ENCODE measurements at places on chromosomes 1 and 21. TPM values are rescaled to one million over a fixed set of nuclear protein-coding genes. Genes with fewer than 3 reads are reported as not detected.

CASZ1 gene
- 0.99 TPM for total RNA-seq

AJAP1 gene
- not detected for total RNA-seq

B4GALT2 gene
- total RNA-seq: 75.5 TPM

SYTL1 gene
- total RNA-seq: under 0.01 TPM

FCER1G gene
- 0.26 TPM for total RNA-seq
